ENCODE measurements at places on chromosomes 5 and 9. TPM values are rescaled to one million over a fixed set of nuclear protein-coding genes. Genes with fewer than 3 reads are reported as not detected.

- H3K27ac ChIP-seq = no peak overlapping the region
- peaks cover 10% of the 10 kb centered on the region for H3K4me1 ChIP-seq
- H3K36me3 ChIP-seq = no peaks in the 10 kb centered on the region
- H3K27me3 ChIP-seq = no peaks in the 10 kb centered on the region
- H3K4me3 ChIP-seq = no peak overlapping the region
These were observed 42.9 kb downstream of the FAF2 start for GRCh38 chr5:176491101-176491502.

- no peaks in the 10 kb centered on the region for H3K27me3 ChIP-seq
- peaks cover 11% of the 10 kb centered on the region for H3K4me1 ChIP-seq
- H3K36me3 ChIP-seq = no peaks in the 10 kb centered on the region
- DNase-seq = no peak
- no peak overlapping the region for H3K4me3 ChIP-seq
These were observed 29.0 kb downstream of the KLHL3 start for GRCh38 chr5:137706841-137707240.

DNA sequence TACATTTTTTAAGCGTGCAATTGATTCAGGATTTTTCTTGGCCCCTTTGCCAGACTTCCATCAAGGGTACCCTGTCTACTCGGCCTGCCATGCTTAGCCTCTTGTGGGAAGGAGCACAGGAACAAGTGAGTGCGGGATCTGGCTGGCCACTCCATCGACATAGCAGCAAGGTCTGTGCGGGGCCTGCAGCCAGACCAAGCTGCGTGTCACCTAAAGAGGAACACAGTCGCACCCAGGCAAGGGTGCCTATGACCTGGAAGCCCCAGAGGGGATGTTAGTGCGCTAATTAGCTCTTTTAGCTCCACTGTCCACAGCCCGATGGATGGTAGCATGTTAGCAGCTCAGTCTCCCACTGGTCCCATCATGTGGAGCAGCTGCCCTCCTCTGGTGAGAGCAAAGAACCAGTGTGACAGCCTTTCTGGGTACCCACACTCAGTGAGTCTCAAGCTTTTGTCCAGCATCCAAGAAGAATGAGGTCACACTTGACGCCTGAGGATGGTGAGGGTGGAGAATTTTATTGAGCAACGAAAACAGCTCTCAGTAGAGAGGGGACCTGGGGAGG is 38.7 kb downstream of the FTMT start:
- H3K4me3 ChIP-seq = no peak overlapping the region
- H3K27me3 ChIP-seq = no peaks in the 10 kb centered on the region
- DNase-seq = no peak
- H3K4me1 ChIP-seq = no peaks in the 10 kb centered on the region
- H3K27ac ChIP-seq = no peak overlapping the region
- no peaks in the 10 kb centered on the region for H3K36me3 ChIP-seq

Gene SLC6A19
- 0.66 TPM for total RNA-seq

Gene SHOC1
- not detected for total RNA-seq

Gene LCN10
- 0.78 TPM for total RNA-seq

Gene HTR1A
- total RNA-seq = not detected
